ENCODE measurements at places on chromosomes 2 and 18.

DNA sequence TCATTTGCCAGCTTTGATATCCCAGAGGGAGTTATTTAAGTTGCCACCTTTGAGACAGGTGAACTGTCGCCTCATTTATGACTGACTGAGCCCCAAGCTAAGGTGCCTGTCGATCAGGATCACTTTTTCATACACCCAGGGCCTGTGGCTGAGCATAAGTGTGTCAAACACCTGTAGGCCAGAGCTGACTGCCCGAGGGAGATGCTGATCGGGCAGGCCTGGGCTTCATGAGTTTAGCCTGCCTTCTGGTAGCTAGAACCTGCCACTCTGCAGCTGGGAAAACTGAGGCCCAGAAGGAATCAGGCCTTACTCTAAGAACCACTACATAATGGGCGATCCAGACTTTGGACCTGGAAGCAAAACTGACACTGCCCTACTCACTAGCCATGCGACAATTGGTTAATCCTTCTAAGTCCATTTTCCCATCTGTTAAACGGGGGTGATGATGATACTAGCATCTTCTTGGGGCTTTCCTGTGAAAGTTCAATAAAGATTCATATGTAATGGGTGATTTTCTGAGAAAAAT is 188.7 kb upstream of the GLI2 start:
- DNase-seq, result no peak

DNA sequence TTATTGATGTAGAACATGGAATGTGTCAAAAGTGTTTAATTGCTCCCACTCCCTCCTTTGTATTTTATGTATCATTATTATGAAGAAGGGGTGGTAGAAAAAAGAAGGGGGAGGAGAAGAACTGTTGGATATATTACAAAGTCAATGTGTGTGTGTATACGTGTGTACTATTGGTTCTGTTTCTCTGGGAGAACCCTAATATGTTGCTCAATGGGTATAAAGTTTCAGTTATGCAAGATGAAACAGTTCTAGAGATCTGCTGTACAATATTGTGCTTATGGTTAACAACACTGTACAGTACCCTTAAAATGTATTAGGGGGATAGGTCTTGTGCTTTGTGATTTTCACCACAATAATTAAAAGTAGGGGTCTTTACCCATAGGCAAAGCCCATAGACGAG is 58.1 kb upstream of the ZC3H15 start:
- no peak for DNase-seq

- DNase-seq, result no peak
Observed at GRCh38 chr18:55841314-55841713, 253.3 kb upstream of the TCF4 start.

- no peak for DNase-seq
Observed at GRCh38 chr2:184644685-184645084, 46.4 kb downstream of the ZNF804A start.

GRCh38 chr2:221429741-221430491 is 142.2 kb downstream of the EPHA4 start:
- no peak for DNase-seq

DNA sequence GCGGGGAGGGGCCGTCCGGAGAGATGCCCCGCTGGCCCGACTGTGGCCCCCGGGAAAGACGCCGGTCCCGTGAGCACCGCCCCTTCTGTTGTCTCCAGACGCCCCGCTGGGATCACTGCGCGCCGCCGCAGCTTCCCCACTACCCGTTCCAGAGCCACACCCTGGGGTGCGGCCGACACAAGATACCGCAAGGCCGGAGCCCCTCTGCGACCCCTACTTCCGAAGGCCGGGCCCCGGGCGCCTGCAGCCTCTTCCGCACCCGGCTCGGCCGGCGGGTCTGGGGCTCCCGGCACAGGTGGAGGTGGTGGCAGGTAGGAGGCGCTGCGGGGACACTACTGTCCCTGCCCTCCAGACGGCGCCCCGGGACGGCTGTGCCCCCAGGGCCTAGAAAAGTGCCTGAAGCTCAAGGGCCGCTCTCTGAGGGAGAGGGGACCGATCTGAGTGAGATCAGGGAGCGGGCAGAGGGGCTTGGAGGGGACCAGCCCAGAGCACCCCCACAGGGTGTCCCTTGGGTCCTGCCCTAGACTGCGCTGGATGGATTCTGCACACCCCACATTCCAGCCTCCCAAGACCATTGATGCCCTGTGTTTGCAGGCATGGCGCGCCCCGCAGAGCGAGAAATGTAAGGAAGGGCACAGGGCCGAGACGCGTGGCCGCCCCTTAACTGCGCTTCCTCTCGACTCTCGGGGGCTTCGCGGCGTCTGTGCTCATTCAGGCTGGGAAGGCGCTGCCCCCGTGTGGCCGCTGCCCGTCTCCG is 80.0 kb downstream of the GFPT1 start:
- DNase-seq, result peak; percentile 80

DNA sequence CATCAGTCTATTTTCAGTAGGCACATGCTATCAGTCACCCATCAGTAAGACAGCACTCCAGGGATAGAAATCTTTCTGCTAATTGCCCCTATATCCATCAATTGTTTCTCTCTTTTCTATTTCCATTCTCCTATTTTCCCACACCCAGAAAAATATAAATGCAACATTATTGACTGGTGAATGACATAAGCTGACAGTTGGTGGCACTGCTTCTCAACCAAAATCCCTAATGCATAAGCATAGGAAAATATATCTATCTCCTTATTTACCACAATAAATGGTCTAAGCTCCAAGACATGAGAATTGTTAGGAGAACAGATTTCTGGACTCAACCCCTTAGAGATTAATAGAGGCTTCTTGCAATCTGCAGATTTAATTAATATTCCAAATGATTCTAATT is 64.0 kb upstream of the REG3A start:
- no peak for DNase-seq

DNA sequence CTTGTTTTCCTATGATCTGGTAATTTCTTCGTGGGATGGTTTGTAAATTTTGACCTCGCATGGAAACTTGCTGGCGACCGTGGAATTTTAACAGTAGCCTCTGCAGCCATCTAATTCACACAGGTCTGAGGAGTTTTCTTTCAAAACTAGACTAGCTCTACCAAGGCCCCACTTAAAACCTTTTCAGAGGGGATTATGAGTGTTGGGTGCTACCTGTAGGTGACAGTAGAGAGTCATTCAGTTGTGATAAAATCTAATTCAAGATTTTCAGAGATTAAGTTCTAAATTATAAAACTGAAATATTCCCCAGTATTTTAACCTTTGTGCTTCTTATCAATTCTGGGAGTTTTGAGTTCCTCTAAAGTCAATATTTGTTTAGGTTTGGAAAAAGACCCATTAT is 31.0 kb downstream of the THSD7B start:
- DNase-seq, result no peak

- DNase-seq, result no peak
Observed at GRCh38 chr2:47226132-47226922, 71.2 kb upstream of the STPG4 start.

- DNase-seq, result no peak
Observed at GRCh38 chr2:216094701-216095100, 13.0 kb downstream of the TMEM169 start.

DNA sequence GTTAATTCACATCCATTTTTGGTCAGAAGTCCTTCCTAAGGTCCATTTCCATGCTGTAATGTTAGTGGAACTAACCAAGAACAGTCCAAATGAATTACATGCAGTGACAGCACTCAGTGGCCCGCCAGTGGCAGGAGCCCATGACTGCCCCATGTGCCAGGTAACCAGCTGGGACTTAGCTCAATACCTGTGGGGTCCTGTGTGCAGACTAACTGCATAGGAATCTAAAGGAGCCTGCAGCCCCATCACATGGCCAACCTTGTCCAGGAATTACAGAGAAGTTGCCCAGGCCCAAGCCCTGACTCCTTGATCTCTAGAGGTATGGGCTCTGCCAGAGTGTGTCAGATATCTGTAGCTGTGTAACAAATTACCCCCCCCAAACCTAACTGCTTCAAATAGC is 35.4 kb upstream of the GPR17 start:
- DNase-seq, result no peak

DNA sequence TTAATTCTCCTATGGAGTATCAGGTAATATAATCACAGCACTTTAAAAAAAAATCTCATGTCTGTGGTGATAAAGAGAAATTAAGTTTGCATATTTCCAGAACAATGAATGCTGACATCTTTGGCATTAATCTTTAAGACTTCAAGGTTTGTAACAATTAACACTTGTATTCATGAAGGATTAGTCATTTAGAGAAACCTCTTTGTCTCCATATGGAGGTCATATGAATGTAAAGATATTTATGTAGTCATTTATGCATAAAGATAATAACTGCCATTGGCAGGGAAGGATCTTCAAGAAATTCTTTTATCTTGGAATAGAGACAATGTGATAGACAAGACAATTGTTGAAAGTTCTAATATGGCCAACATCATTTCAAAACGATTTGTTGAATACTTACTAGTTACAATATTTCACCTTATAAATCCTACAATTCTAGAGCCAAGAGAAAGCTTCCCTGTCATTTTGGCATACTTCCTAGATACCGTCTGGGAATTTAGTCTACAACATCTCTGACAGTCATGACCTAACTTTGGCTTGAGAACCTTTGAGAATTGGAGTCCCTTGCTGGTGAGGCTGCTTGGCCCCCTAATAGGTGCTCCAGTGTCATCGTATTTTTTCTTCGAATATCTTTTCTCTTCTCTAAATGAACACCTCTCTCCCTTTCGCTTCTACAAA is 33.6 kb downstream of the RASGRP3 start:
- no peak for DNase-seq

- no peak for DNase-seq
Observed at GRCh38 chr18:64253222-64253621, 104.3 kb upstream of the LINC00305 start.

DNA sequence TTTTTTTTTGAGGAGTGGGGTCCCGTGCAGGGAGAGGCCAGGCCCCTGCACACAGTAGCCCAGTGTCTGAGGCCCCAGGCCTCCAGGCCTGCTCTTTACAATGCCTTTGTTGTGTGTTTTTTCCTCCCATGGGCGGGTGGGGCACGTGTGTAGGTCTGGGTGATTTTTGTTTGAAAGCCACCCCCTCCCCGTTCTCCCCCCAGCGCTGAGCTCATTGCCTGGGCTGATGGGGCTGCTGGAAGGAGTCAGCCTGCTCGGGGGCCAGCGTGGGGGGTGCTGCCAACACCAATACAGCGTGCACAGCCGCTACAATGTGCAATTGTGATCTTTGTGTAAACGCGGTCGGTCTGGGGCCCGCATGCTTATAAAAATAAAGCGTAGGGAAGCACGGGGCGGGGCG is 142.7 kb downstream of the DYSF start:
- DNase-seq, result no peak

- DNase-seq, result no peak
Observed at GRCh38 chr2:85787981-85788340, 34.2 kb downstream of the ATOH8 start.

GRCh38 chr2:33213648-33214047 is 262.8 kb upstream of the RASGRP3 start:
- DNase-seq, result no peak

DNA sequence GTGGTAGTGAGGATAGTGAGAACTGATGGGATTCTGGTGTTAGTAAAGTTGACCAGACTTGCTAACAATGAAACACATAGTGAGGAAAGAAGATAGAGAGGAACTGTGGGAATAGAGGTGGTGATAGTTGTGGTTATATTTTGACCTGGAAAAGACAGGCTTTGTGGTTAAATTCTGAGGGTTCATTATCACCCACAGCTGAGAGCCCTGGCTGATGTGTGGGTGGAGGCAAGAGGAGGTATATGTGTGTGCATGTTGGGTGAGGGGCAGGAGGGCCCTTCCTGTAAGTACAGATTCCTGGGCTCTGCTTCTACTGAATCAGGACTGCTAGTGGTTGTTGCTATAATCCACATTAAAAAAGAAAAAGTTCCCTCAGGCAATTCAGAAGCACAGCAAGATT is 26.2 kb upstream of the TMEM163 start:
- no peak for DNase-seq

GRCh38 chr2:144370937-144371584 is 148.9 kb downstream of the ZEB2 start:
- DNase-seq, result no peak

DNA sequence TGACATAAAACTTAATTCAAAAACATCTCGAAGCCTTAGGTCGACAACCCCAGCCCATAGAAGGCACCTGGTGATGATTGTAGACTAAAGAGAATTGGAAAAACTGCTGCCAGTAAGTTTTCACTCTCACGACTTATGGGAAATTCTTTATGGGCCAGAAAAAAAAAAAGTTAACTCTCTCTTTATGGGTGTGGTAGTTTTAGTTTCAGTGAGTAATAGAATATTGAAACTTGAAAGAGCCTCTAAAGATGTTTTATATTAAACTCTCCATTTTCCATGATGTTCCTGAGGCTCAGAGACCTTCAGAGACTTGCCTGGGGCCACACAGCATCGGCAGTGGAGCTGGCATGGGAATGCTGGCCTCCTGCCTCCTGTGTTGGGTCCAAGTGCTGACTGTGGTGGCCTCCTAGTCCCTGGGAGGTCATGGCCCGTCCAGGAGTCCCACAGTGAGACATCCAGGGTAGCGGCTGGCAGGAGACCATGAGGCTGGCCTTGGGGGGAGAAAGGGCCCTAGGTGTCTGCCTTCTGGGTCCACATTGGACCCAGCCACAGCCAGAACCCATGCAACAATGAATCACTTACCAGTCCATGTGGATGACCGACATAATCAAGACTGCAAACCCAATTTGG is 158.9 kb downstream of the SEPTIN10 start:
- no peak for DNase-seq

GRCh38 chr2:147405651-147406050 is 439.2 kb upstream of the ACVR2A start:
- DNase-seq, result no peak

DNA sequence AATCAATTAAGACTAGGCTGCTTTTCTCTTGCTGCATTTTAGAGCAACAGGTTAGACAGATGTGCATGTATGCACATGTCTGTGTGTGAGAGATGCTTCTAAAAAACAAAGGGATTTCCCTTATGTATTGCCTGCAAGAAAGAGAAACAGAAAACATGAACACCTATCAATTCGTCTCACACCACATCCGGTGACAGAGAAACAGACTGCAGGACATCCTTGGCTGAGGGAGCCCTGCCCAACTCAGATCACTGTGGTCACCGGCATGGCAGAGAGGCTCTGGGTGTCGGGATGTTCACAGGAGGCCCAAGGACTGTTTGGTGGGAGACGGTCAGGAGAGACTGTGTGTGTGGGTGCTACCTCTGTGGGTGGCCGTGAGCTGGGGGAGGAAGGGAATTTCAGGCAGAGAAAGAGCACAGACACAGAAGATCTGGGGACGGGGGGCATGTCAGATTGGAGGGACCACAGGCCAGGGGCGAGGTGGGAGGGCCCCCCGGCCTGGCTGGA is 24.9 kb downstream of the FHL2 start:
- DNase-seq, result peak; percentile 51

GRCh38 chr2:217105733-217106649 is 246.1 kb upstream of the TNP1 start:
- DNase-seq, result peak; percentile 65

GRCh38 chr2:234676109-234676782 is 179.4 kb upstream of the ARL4C start:
- no peak for DNase-seq

- DNase-seq, result no peak
Observed at GRCh38 chr2:226715347-226715990, 84.2 kb downstream of the IRS1 start.

- no peak for DNase-seq
Observed at GRCh38 chr2:173218326-173219056, 136.2 kb upstream of the CDCA7 start.

- DNase-seq, result peak; percentile 76
Observed at GRCh38 chr2:10412380-10412779, 35.7 kb downstream of the ODC1 start.

GRCh38 chr2:158097481-158097880 is 4.2 kb upstream of the UPP2 start:
- no peak for DNase-seq
